ENCODE measurements at places on chromosomes 11 and 22. TPM values are rescaled to one million over a fixed set of nuclear protein-coding genes. Genes with fewer than 3 reads are reported as not detected.

Gene MYBPC3
- total RNA-seq = not detected

Gene CD151
- 144 TPM for total RNA-seq

Gene TIMP3
- 91.6 TPM for total RNA-seq

Gene CABP7
- not detected for total RNA-seq

Gene OR52I1
- total RNA-seq = not detected

Gene MISFA
- total RNA-seq = 1.3 TPM

Gene TRAPPC4
- 96.2 TPM for total RNA-seq

Gene KRTAP5-9
- total RNA-seq = not detected

Gene ANO5
- total RNA-seq = 11.6 TPM

Gene EHF
- under 0.01 TPM for total RNA-seq

Gene HTR3B
- total RNA-seq = not detected

Gene ACTN3
- not detected for total RNA-seq

Gene CCDC86
- 36.6 TPM for total RNA-seq

Gene MOV10L1
- not detected for total RNA-seq

Gene FAM111B
- 32.5 TPM for total RNA-seq

Gene OR52B2
- not detected for total RNA-seq

Gene MIAT
- 0.46 TPM for total RNA-seq

Gene MRPL11
- total RNA-seq = 22.0 TPM

Gene MS4A2
- not detected for total RNA-seq

Gene NFAM1
- under 0.01 TPM for total RNA-seq

Gene RASGRP2
- not detected for total RNA-seq

Gene ANO9
- total RNA-seq = not detected

Gene OLFML1
- not detected for total RNA-seq

Gene MRGPRE
- total RNA-seq = not detected

Gene MUC2
- not detected for total RNA-seq

Gene DERL3
- under 0.01 TPM for total RNA-seq

Gene IRAG1
- not detected for total RNA-seq

Gene FOSL1
- total RNA-seq = 19.7 TPM

Gene CDC42EP2
- 3.0 TPM for total RNA-seq

Gene PRDX5
- total RNA-seq = 128 TPM

Gene LDHAL6A
- not detected for total RNA-seq

Gene TRPC6
- under 0.01 TPM for total RNA-seq

Gene SLC22A12
- total RNA-seq = not detected

Gene TMEM151A
- total RNA-seq = under 0.01 TPM

Gene APOBEC3A
- total RNA-seq = not detected

Gene PKDREJ
- not detected for total RNA-seq

Gene OR4A5
- not detected for total RNA-seq

Gene OR51B4
- not detected for total RNA-seq

Gene CDC42EP1
- total RNA-seq = 21.1 TPM

Gene CBL
- 17.0 TPM for total RNA-seq

Gene AP5B1
- 74.3 TPM for total RNA-seq

Gene ADM2
- under 0.01 TPM for total RNA-seq

Gene VSIG10L2
- total RNA-seq = not detected

Gene NTM
- 12.0 TPM for total RNA-seq

Gene GNG3
- total RNA-seq = not detected

Gene DDTL
- total RNA-seq = 0.15 TPM

Gene MMP7
- total RNA-seq = 0.34 TPM

Gene SOX10
- total RNA-seq = 242 TPM

Gene CCDC116
- not detected for total RNA-seq

Gene C1QTNF6
- total RNA-seq = 8.7 TPM

Gene MAP6
- 0.33 TPM for total RNA-seq

Gene MRGPRF
- under 0.01 TPM for total RNA-seq

Gene GNB1L
- total RNA-seq = 8.2 TPM

Gene TLCD5
- total RNA-seq = 2.8 TPM

Gene KCNE3
- total RNA-seq = 1.9 TPM

Gene YAP1
- total RNA-seq = 93.3 TPM

Gene ADSL
- 159 TPM for total RNA-seq

Gene NCF4
- not detected for total RNA-seq

Gene MMP27
- total RNA-seq = not detected

Gene SRSF8
- 29.2 TPM for total RNA-seq

Measured in melanocyte of skin (primary cell).